ENCODE measurements at places on chromosomes 4 and X. TPM values are rescaled to one million over a fixed set of nuclear protein-coding genes. Genes with fewer than 3 reads are reported as not detected.

Gene ADH1C
- total RNA-seq, result 0.44 TPM

Gene F8A3
- not detected for total RNA-seq

Gene TMEM31
- not detected for total RNA-seq

Gene PRKG2
- total RNA-seq, result 2.4 TPM

Gene LIMCH1
- total RNA-seq, result 1.4 TPM

Gene XPNPEP2
- 0.25 TPM for total RNA-seq

Gene UGT2B10
- not detected for total RNA-seq

Gene BTK
- not detected for total RNA-seq

Gene VCX3A
- not detected for total RNA-seq

Gene GAGE2A
- not detected for total RNA-seq

Gene KCND1
- total RNA-seq, result 0.33 TPM

Gene DGKK
- total RNA-seq, result not detected

Gene FAM133A
- total RNA-seq, result 0.25 TPM

Gene ZBTB49
- 4.1 TPM for total RNA-seq

Gene MID1IP1
- total RNA-seq, result 88.2 TPM

Gene ASMT
- total RNA-seq, result not detected

Gene CLCN4
- 0.77 TPM for total RNA-seq

Gene CENPVL2
- total RNA-seq, result not detected

Gene SERTM2
- total RNA-seq, result 1.9 TPM

Gene MAGEA9B
- total RNA-seq, result not detected

Gene NPY1R
- total RNA-seq, result under 0.01 TPM

Gene TMEM47
- 43.2 TPM for total RNA-seq

Gene KIT
- 0.89 TPM for total RNA-seq

Gene IL2
- not detected for total RNA-seq

Gene PARM1
- total RNA-seq, result 0.66 TPM

Gene RHOXF1
- total RNA-seq, result not detected

Gene DUSP9
- total RNA-seq, result 0.11 TPM

Gene ETNPPL
- total RNA-seq, result not detected

Gene HTR2C
- under 0.01 TPM for total RNA-seq

Gene ANKRD37
- total RNA-seq, result 7.0 TPM

Gene SUV39H1
- 14.1 TPM for total RNA-seq

Gene UGT2B7
- total RNA-seq, result not detected

Gene PHEX
- total RNA-seq, result 1.00 TPM

Measured in uterine smooth muscle cell (primary cell).